NCI-H774 (cell line): ENCODE measurements at places on chromosomes 3 and 15.

GRCh38 chr3:194043516-194043915 is 92.4 kb upstream of the HES1 start:
- DNase-seq, result no peak

GRCh38 chr3:112634786-112635541 is 6.0 kb downstream of the CCDC80 start:
- no peak for DNase-seq

DNA sequence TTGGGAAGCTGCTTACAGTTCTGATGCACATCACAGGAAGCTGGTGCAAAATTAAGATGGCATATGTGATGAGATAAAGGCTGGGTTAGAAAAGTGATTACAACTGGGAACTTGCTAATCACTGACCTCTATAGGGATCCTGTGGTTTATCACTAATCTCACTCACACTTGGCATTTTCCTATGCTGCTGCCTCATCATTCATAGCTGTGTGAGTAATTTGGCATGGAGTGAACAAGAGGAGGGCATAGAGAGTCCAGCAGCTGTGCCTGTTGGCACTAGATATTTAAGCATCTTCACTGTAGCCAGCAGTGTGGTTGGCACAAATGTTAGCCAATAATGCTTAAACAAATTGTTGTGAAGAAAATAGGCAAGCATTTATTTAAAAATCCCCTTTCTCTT is 217.7 kb upstream of the CGNL1 start:
- peak; percentile 54 for DNase-seq

- DNase-seq, result no peak
Measured at GRCh38 chr3:22858486-22858885, 344.6 kb upstream of the UBE2E2 start.

DNA sequence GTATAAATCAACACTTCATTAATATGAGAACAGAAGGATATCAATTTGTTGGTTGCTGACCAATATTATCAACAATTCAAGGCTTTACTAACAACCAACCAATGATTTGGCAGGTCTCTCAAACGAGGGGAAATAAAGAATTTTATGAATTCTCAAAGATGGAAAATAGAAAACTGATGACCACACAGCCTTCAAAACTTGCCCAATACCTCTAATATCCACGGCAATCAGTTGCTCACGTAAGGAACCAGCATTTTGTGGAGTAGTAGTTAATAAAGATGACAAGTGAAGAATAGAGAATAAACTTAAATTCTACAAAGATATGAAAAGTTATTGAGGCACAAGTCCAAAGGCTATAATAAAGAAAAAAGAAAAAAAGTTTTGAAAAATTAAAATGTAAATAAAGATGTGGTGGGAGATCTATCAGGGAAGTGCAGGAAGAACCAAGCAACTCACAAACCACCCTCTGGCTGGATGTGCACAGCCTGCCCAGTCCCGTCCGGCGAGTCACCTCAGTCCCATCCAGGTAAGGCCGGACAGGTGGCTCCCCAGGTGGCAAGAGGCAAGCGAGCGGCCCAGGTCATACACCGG is 808 bp downstream of the GK5 start:
- DNase-seq, result no peak
